ENCODE measurements at places on chromosomes 4 and X.

DNA sequence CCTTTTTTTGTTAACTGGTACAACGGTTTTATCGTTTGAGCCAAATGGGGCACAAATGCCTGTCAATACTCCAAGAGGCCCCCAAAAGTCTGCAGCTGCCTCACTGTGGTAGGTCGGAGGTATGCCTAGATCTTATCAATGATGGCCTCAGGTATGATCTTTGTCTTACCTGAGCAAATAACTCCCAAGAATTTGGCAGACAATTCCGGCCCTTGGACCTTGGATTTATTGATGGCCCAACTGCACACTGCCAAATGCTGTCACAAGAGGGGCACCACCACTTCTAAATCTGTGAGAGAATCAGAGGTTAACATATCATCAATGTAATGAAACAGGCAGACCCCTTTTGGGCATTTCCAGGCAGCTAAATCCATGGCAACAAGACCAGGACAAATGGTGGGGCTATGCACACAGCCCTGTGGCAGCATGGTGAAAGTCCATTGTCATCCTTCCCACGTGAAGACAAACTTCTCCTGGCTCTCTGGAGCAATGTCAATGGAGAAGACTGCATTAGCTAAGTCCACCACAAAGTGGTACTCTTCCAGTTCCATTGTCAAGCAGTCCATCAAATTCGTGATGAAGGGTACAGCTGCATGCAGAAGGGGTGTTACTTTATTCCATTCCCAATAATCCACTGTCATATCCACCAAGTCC, 28.6 kb downstream of the CXCL13 start:
- no peak for DNase-seq

DNA sequence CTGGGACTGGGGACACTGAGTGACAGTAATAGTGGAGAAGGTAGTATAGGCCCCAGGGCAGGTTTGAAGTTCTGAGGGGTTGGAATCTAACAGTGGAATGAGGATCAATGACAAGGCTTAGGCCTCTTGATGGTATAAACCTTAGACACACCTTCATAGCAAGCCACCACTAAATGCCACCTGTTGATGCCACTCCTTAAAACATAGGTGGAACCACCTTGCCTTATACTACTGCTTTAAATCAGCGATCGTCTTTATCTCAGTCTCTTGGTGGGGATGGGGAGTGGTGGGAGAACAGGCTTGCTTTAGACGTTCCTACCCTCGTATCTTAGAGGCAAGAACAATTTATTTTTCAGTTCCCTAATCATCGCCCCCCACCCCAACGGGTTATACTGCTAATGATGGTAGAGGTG, 1.2 kb downstream of the RAB33B start:
- DNase-seq, result no peak

DNA sequence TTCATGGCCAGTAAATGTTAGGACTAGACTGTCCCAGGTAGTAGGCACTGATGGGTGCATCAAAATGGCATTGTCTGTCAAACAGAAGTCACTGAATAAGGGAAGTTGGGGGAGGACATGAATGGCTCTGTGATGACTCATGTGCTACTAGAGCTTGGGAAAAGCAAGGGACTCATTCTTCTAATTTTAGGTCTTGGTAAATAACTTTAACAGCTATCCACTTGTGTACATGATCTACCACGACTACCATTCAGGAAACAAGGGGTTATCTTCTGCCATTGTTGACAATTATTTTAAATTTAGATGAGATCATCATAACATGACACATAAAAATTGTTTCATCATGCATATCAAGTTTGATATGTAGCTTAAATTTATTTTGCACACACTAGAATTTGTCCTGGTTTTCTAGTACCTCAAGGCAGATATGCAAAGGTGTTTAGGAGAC, 6.3 kb downstream of the AREG start:
- DNase-seq, result peak; percentile 78

DNA sequence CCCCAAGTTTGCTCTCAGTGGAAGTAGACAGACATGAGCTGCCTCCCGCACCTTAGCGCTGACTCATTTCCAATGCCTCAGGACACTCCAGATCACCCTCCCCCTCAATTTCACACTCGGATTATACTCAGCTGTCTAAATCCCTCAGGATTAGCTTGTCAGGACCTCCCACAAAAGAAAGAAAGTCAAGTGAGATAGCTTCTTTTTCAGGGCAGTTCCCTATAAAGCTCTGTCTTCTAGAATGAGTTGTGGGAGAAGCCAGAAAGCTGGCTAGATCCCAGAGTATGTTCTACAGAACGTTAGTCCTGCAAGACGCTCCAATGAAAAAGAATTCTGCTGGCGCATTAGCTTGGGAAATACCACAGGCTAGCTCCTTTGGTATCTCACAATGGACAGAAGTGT, 51.2 kb upstream of the MTNR1A start:
- DNase-seq, result no peak

- no peak for DNase-seq
Measured at GRCh38 chr4:2285613-2286381, 23.9 kb upstream of the MXD4 start.

- DNase-seq, result no peak
Measured at GRCh38 chr4:182538031-182538430, 294.8 kb downstream of the TENM3 start.

Data from SW 1271 (cell line).